ENCODE measurements at places on chromosomes 1 and 21.

DNA sequence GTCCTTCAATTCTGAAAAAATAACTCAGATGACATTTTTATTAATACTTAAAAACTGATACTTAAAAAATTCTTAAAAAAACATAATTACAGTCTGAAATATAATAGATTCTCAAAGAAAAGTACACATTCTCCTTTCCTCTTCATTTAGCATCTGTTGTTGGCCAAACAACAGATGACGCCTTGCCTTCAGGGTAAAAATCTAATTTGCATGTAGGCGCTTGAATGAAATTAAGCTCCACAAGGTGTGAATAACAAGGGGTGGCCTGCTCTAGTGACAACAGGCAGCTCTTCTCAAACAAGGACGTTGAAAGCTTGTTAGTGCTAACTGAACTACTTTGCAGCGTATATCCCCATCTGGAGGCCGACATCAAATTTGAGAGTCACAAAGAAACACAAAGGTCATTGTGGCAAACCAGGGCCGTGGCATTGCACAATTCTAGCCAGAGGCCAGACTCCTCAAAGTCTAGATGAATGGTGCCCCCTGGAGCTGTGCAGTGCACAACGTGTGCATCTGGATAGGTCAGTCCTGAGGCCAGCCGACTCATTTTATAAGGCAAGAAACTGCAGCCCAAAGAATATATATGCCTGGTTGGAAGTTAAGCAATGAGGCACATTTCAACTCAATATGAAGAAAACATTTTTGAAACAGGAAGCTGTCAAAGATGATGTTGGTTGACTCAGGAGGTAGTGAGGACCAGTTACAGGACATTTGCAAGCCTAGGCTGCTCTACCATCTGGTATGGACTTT is 459.2 kb upstream of the RUNX1 start:
- peak; percentile 58 for DNase-seq

DNA sequence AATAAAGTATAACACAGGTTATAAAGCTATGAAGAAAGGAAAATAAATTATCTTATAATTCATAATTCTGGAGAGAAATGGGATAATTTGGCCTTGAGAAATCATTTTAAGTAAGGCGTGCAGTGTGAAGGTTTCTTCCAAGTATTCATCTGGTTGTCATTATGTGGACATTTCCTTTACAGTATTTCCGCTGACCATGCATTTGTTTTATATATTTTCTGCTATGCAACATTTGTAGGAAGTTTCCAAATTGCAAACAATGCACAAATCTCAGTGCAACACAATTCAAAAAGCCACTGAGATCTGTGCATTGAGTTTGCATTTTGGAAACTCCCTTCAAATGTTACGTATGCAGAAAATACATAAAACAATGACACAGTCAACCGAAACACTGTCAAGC is 17.8 kb downstream of the ZNF670 start:
- DNase-seq = no peak

DNA sequence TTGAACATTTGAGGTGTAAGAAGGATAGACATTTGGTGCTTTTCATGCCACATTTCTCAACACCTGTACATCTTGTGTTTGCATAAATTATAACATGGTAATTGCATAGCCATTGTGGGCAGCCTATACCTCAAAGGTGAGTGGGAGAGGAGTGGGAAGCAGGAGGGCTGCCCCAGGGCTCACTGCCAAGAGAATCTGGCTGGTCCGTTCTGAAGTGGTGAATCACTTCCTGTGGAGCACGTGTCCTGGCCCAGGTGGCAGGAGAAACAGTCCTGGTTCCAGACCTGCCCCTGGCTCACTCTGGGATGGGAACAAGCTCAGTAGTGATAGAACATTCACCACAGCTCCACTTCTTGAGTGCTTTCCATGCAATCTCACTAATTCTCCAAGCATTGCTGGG is 11.6 kb upstream of the OLFML2B start:
- DNase-seq = no peak

DNA sequence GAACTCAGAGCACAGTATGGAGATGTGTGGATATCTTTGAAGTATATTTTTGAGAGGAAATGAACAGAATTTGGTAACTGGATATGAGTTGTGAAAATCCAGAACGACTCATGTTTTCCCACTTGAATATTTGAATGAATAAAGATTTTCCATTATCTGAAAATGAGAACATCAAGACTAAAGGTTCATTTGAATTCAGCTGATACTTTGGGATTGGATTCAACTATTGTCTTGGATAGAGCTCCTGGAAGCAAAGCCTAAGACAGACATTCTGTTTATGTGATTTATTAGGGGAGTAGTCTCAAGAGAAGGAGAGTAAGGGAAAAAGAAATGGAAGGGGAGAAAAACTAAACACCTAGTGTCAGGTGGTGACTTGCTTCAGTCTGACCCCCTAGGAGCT is 256.0 kb upstream of the LYPLAL1 start:
- DNase-seq = no peak

DNA sequence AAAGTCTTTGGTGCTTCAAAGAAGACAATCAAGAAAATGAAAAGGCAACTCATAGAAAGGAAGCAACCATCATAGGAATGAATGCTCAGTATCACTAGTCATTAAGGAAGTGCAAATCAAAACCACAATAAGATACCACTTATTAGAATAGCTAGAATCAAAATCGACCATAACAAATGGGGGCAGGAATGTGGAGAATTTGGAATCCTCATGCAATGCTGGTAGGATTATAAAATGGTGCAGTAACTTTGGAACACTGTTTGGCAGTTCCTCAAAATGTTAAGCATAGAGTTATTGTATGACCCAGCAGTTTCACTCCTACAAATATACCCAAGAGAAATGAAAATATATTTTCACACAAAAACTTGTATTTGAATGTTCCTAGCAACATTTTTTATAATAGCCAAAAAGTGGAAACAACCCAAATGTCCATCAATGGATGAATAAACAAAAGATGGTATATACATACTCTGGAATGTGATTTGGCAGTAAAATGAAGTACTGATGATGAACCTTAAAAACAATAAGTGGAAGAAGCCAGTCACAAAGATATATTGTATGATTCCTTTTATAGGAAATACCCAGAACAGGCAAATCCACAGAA is 105.6 kb downstream of the MIS18A start:
- DNase-seq = peak; percentile 51

DNA sequence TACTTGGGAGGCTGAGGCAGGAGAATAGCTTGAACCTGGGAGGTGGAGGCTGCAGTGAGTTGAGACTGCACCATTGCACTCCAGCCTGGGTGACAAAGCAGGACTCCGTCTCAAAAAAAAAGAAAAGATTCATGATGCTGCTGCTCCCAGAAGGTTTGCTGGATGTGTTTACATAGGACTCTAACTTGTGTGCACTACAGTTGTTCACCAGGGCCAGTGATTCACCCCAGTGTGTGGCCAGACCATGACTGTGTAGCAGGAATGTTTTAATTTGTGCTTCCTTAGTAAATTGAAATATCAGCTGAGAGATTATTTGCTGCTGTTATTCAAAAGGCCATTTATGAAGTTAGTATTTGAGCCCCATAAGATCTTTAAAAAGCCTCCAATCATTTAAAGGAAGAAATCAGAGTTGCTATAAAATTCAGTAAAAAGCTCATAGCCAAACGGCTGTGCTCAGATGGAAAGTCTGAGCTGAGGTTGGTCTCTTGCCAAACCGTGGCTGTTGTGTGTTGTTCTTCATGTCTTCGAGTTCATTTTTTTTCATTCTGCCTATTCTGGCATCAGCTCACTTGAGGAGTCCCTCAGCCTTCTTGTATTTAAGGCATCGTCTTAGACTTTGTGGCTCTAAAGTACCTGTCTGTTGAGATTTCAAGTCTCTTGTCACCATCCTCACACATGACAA is 18.1 kb upstream of the PGD start:
- DNase-seq = peak; percentile 80

GRCh38 chr1:201533836-201534235 is 5.1 kb upstream of the NAV1 start:
- peak; percentile 65 for DNase-seq

DNA sequence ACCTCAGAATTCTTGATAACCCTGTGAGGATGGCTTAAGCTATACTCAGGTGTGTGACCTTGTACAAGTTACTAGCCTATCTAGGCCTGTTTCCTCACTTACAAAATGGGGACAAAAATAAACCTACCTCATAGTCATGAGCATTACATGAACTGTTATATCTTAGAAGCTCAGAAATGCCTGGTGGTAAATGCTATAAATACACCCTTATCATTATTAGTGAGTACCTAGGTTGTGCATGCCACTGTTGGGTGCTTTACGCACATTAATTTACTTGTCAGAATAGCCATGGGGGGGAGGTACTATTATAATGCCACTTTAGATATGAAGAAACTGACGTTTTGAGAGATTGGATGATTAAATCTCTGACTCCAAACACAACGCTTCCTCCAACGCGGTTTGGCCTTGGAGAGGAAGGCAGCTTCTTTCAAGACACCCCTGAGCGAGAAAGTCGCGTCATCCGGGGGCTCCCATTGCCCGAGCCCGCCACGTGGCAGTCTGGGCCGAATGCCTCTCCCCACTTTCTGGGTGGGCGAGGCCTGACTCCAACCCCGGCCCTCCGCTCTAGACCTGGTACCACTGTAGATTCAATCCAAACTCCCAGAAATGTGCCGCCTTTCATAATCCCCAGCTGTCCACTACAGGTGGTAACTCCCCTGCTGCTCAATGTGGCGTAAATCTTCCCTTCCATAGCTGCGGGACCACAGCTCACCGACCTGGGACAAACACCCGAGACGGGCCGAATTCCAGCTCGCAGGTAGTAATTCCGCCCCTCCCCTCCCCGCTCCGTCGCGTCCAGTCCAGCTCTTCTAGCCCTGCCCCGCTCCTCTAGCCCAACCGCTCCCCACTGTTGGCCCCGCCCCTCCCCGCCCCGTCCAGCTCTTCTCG is 771 bp upstream of the RAD54L start:
- DNase-seq = peak; percentile 36

GRCh38 chr21:18832950-18833349 is 429.4 kb upstream of the TMPRSS15 start:
- DNase-seq = no peak

- no peak for DNase-seq
Measured at GRCh38 chr1:4980211-4980610, 325.8 kb downstream of the AJAP1 start.

DNA sequence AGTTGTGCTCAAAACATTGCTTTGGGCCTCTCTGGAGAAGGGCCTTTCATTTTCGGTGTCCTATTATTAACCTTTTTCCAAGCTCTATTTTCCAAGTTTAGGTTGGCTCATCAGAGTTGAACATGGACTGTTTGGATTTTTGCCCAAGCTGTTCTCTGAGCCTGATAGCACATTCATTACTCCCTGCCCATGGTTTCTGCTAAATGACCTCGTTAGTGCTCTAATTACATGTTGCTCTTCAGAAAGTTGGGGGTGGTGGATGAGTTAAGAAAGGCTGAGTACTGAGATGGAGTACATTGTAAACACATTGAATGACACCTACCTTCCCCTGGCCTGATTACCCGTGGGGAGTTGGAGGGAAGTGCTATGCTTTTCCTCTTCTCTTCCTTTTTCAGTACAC is 38.9 kb downstream of the LMO4 start:
- DNase-seq = no peak

- peak; percentile 73 for DNase-seq
Measured at GRCh38 chr1:151024540-151025146, 11.7 kb upstream of the BNIPL start.

GRCh38 chr1:64901663-64902062 is 64.7 kb downstream of the JAK1 start:
- no peak for DNase-seq

Data from AG10803 (cell line).